Activated CD4-positive, alpha-beta memory T cell treated with anti-CD3 and anti-CD28 coated beads, Interleukin-2, amount 10 ng/mL, durations not matched to agents 7 days and 5 days (primary cell): ENCODE measurements at places on chromosomes 5 and 9. TPM values are rescaled to one million over a fixed set of nuclear protein-coding genes. Genes with fewer than 3 reads are reported as not detected.

FPGS gene
- total RNA-seq, result 65.6 TPM

TCERG1 gene
- total RNA-seq, result 77.0 TPM

MPDZ gene
- not detected for total RNA-seq

BTNL9 gene
- not detected for total RNA-seq

GKAP1 gene
- 3.8 TPM for total RNA-seq

MYMK gene
- not detected for total RNA-seq

SARDH gene
- 0.50 TPM for total RNA-seq

RGS7BP gene
- not detected for total RNA-seq

SHB gene
- 0.93 TPM for total RNA-seq

CSF1R gene
- 0.25 TPM for total RNA-seq

- DNase-seq, result no peak
- H3K27me3 ChIP-seq, result peaks cover 25% of the 10 kb centered on the region
- no peaks in the 10 kb centered on the region for H3K36me3 ChIP-seq
- H3K27ac ChIP-seq, result no peak overlapping the region
- H3K4me3 ChIP-seq, result no peak overlapping the region
Observed at GRCh38 chr5:139768807-139769465, 26.7 kb upstream of the PSD2 start.

- H3K4me3 ChIP-seq, result no peak overlapping the region
- H3K4me1 ChIP-seq, result no peaks in the 10 kb centered on the region
Observed at GRCh38 chr5:98414938-98415337, 358.5 kb upstream of the RGMB start.

DNA sequence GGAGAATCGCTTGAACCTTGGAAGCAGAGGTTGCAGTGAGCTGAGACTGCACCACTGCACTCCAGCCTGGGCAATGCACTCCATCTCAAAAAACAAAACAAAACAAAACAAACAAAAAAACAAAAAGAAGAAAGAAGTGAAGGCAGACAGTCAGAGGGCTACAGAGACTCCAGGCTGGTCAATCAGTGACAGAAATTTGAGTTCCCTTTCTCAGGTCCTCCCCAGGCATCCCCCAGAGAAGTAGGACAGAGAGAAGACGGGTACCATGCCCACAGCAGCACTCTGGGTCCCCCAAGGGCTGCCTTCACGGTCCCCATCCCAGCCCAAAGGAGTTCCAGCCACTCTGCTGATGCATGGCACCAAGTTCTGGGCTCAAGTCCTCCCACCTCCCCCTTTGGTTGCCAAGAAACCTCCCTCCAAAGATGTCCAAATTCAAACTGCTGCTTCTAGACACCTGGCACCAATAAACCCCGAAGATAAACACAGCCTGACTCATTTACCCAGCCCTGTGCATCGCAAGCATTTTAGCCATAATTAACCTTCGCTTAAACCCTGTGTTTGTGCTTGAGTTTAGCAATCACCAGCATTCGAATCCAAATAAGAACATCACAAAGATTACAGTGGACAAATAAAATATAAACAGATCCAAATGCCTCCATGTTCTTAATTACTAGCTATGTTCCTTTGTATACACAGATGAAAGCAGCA is 24.0 kb downstream of the SEMA4D start:
- DNase-seq, result no peak
- peaks cover 84% of the 10 kb centered on the region for H3K36me3 ChIP-seq
- no peaks in the 10 kb centered on the region for H3K27me3 ChIP-seq
- peak overlapping the region; percentile 57 for H3K27ac ChIP-seq

GRCh38 chr5:116371935-116372334 is 202.7 kb downstream of the SEMA6A start:
- H3K4me3 ChIP-seq, result no peak overlapping the region
- DNase-seq, result no peak
- H3K27ac ChIP-seq, result no peak overlapping the region
- H3K27me3 ChIP-seq, result no peaks in the 10 kb centered on the region
- no peaks in the 10 kb centered on the region for H3K36me3 ChIP-seq

GRCh38 chr5:178305801-178306200 is 73.2 kb upstream of the PHYKPL start:
- no peak overlapping the region for H3K27ac ChIP-seq
- DNase-seq, result no peak
- peaks cover 2% of the 10 kb centered on the region for H3K27me3 ChIP-seq
- no peak overlapping the region for H3K4me3 ChIP-seq

DNA sequence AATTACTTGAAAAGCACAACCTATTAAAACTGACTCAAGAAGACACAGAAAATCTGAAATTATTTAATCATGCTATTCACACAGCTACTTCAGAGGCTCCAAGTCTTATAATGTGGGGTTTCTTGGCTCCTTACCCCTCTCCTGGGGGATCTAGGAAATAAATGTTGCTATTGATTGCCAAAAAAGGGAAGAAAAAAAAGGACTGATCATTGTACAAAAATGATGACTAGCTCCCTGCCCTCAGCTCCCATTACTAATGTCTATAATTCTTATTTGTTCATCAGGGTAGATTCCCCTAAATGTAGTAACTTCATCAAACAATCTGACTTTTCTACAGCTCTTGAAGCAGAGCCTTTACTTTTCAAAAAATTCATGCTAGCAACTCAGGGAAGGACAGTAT is 3.3 kb upstream of the SMC5 start:
- peaks cover 23% of the 10 kb centered on the region for H3K4me1 ChIP-seq
- H3K27ac ChIP-seq, result no peak overlapping the region
- DNase-seq, result no peak
- peaks cover 10% of the 10 kb centered on the region for H3K36me3 ChIP-seq
- H3K27me3 ChIP-seq, result peaks cover under 1% of the 10 kb centered on the region

GRCh38 chr9:124342776-124343485 is 72.3 kb downstream of the PSMB7 start:
- no peak for DNase-seq
- no peaks in the 10 kb centered on the region for H3K27me3 ChIP-seq
- no peak overlapping the region for H3K27ac ChIP-seq
- H3K36me3 ChIP-seq, result peaks cover 4% of the 10 kb centered on the region

DNA sequence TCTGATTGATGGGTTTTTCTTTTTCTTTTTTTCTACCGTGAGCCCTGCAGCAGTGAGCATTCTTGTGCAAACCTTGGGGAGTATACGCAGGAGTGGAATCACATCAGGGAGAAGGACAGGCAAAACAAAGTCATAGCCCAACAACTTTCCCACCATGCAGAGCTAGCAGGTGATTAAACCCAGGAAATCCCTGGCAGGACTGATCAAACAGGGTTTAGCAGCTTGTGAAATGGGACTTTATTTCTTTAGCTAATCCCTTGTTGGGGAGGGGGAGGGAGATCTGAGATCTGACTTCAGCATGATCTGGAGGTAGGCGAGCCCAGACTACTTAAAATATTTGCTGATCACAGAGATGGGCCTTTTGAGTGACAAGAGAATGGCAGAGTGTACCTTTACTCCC is 162.0 kb upstream of the GLRA1 start:
- no peak overlapping the region for H3K27ac ChIP-seq
- no peaks in the 10 kb centered on the region for H3K27me3 ChIP-seq
- no peak overlapping the region for H3K4me3 ChIP-seq

DNA sequence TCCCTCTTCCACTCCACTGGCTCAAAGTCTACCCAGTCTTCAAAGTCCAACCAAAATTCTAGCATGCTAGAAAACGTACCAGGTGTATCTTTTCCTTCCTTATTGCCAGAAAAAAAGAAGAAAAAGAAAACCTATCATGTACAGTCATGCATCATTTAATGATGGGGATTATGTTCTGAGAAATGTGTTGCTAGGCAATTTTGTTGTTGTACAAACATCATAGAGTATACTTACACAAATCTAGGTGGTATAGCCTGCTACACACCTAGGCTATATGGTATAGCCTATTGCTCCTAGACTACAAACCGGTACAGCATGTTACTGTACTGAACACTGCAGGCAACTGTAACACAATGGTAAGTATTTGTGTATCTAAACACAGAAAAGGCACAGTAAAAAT is 104.8 kb downstream of the SREK1 start:
- DNase-seq, result no peak
- H3K4me3 ChIP-seq, result no peak overlapping the region
- no peaks in the 10 kb centered on the region for H3K36me3 ChIP-seq
- no peak overlapping the region for H3K27ac ChIP-seq
- no peaks in the 10 kb centered on the region for H3K27me3 ChIP-seq
- no peaks in the 10 kb centered on the region for H3K4me1 ChIP-seq

- H3K27ac ChIP-seq, result peak overlapping the region; percentile 66
- H3K36me3 ChIP-seq, result peaks cover 66% of the 10 kb centered on the region
Observed at GRCh38 chr5:151068433-151069197, 12.2 kb downstream of the TNIP1 start.

DNA sequence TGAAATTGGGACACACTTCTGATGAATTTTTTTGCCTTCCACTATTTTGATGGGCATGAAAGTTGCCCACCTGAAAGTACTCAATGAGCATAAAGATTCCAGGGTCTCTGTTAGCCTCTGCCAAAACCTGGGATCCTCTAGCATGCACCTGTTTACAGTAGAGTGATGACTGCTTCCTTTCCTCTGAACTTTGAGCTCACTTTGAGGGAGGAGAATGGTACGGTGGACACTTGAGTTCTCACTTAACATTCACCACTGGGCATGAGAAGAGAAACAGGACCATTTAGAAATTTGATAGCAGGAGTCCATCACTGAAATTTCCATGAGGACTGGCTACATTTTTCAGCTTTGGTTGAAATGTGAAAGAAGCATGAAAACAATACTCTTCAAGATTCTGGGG is 374.8 kb downstream of the KDM4C start:
- no peak overlapping the region for H3K27ac ChIP-seq
- no peak for DNase-seq
- H3K36me3 ChIP-seq, result peaks cover 39% of the 10 kb centered on the region
- H3K27me3 ChIP-seq, result no peaks in the 10 kb centered on the region
- no peak overlapping the region for H3K4me3 ChIP-seq
- H3K4me1 ChIP-seq, result peaks cover 2% of the 10 kb centered on the region

DNA sequence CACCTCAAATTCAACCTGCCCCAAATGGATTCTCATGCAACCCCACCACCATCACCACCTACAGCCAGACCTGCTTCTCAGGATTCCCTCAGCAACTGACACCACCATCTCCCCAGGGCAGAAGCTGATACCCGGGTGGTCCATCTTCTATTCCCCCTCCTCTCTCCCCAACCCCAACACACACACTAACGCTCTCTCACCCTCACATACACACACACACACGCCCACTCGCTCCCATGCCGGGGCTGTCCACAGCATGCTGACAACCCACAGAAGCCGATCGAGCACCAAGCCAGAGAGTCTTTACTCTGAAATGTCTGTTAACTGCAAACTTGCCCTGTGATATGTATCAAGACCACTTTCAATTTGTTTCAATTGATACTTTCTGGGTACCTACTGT is 28.4 kb downstream of the B4GALT1 start:
- H3K4me1 ChIP-seq, result peaks cover 80% of the 10 kb centered on the region
- DNase-seq, result no peak
- H3K4me3 ChIP-seq, result no peak overlapping the region

DNA sequence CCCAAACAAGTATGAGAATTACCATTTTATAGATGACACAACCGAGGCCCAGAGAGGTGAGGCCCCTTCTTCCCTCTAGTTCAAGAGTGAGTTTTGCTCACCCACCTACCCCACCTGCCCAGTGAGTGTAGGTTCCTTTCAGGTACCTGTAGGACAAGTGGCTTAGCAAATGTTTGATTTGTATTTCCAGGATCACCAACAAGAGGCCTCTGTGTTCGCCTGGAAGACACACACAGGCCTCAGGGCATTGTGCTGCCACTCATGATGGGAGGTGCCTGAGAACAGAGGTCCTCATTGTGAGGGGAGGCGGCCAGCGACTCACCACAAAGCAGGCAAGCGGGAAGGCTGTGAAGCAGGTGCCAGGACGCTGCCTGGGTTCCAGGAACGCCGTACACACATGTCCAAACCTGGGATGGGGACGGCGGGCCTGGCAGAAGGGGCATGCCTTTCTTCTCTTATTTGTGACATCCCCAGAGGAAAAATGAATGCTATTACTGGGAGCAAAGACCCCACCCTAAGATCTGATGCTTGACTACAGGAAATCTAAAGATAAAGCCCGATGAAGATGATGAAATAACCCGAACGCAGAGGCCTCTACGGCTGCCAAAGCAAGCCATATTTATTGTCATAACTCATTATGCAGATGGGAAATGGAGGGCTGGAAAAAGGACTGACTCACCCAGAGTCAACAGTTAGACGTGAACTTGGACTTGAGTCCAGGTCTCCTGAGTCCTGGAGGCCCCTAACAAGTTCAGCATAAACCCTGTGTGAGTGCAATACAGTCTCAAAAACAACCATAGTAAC is 60.2 kb upstream of the SLC25A51 start:
- H3K4me1 ChIP-seq, result peaks cover 14% of the 10 kb centered on the region
- H3K4me3 ChIP-seq, result no peak overlapping the region
- H3K27ac ChIP-seq, result no peak overlapping the region
- no peaks in the 10 kb centered on the region for H3K36me3 ChIP-seq
- no peaks in the 10 kb centered on the region for H3K27me3 ChIP-seq
- DNase-seq, result no peak
